ENCODE measurements at places on chromosomes 7 and 10. TPM values are rescaled to one million over a fixed set of nuclear protein-coding genes. Genes with fewer than 3 reads are reported as not detected.

Gene GIMAP7
- 861 TPM for polyA plus RNA-seq

Gene IFIT1B
- polyA plus RNA-seq: 0.14 TPM

GRCh38 chr10:93711891-93712290 lies 9.5 kb upstream of the FRA10AC1 start:
- no peaks in the 10 kb centered on the region for H3K36me3 ChIP-seq
- H3K27ac ChIP-seq: no peak overlapping the region
- no peaks in the 10 kb centered on the region for H3K27me3 ChIP-seq
- H3K4me3 ChIP-seq: no peak overlapping the region
- DNase-seq: no peak
- H3K4me1 ChIP-seq: no peaks in the 10 kb centered on the region

GRCh38 chr7:129122751-129123509 lies 21.6 kb upstream of the TSPAN33 start:
- peaks cover 4% of the 10 kb centered on the region for H3K27me3 ChIP-seq
- H3K4me1 ChIP-seq: no peaks in the 10 kb centered on the region
- H3K27ac ChIP-seq: no peak overlapping the region
- no peak for DNase-seq
- no peaks in the 10 kb centered on the region for H3K36me3 ChIP-seq

GRCh38 chr7:134730411-134730829 lies 49.0 kb upstream of the CALD1 start:
- no peaks in the 10 kb centered on the region for H3K4me1 ChIP-seq
- no peaks in the 10 kb centered on the region for H3K27me3 ChIP-seq
- no peaks in the 10 kb centered on the region for H3K36me3 ChIP-seq
- no peak for DNase-seq
- no peak overlapping the region for H3K4me3 ChIP-seq

- DNase-seq: no peak
- no peaks in the 10 kb centered on the region for H3K27me3 ChIP-seq
- no peaks in the 10 kb centered on the region for H3K4me1 ChIP-seq
- no peak overlapping the region for H3K27ac ChIP-seq
Observed at GRCh38 chr7:92665926-92666325, 75.7 kb upstream of the FAM133B start.

GRCh38 chr7:137354396-137354795 lies 10.9 kb upstream of the PTN start:
- H3K4me3 ChIP-seq: no peak overlapping the region
- H3K36me3 ChIP-seq: no peaks in the 10 kb centered on the region
- no peak for DNase-seq

Measured in CD8-positive, alpha-beta memory T cell (primary cell).